Sciatic nerve (tissue), 2 donors: ENCODE measurements at places on chromosomes 16 and 17. TPM values are rescaled to one million over a fixed set of nuclear protein-coding genes. Genes with fewer than 3 reads are reported as not detected.

The C17orf107 gene
- total RNA-seq = 2.4 TPM

The MPV17L gene
- 7.9 TPM for total RNA-seq

- no peak for DNase-seq
Observed at GRCh38 chr17:49333804-49334203, 28.2 kb downstream of the ZNF652 start.

DNA sequence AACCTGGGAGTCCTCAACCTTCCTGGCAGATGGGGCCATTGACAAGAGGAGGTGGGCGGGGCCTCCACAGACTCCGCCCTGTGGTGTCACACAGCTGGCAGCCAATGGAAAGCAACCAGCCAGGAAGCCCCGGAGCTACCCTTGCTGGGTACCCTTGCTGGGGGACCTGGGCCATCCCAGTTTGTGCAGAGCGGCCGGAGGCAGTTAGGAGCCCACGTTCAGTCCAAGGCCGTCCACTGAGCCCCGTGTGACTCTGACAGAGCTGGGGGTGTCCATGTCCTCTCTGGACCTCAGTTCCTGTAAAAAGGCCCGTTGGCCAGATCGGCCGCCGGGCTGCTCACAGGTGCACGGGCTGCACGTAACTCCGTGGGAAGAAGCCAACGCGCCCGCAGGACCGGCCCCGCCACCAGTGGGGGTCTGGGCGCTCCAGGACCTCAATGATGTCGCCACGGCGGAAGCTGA is 17.1 kb upstream of the FAM83G start:
- DNase-seq = no peak

GRCh38 chr17:65670667-65671371 is 109.4 kb upstream of the AXIN2 start:
- no peak for DNase-seq

GRCh38 chr17:10768750-10769251 is 35.1 kb downstream of the TMEM238L start:
- DNase-seq = no peak

DNA sequence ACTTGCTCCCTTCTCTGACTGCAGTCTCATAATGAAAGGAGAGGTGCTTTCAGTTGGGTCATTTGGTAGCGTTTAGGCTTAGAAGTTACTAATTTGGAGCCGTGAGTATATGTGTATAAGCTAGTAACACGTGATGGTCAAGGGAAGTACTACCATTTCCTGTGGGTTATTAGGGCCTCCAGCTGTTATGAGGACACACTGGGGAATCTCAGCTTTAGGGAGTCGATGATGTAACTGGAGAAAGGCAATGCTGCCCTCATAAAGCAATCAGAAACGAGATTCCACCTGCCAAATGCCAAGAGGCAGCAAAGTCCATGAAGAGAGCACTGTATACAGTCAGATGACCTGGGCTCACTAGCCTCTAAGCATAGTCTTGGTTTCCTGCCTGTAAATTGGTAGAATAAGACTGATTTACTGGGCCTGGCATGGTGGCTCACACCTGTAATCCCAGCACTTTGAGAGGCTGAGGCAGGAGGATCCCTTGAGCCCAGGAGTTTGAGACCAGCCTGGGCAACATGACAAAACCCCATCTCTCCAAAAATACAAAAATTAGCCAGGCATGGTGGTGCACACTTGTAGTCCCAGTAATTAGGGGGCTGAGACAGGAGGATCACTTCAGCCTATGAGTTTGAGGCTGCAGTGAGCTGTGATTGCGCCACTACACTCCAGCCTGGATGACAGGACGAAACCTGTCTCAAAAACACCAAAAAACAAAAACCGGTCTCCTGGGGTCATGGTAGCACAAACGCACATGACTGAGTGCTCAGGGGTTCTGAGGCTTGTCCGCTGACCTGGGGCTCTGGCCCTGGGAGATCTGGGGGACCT is 53.0 kb downstream of the SF3B3 start:
- no peak for DNase-seq
